ENCODE measurements at places on chromosomes 12 and 14.

DNA sequence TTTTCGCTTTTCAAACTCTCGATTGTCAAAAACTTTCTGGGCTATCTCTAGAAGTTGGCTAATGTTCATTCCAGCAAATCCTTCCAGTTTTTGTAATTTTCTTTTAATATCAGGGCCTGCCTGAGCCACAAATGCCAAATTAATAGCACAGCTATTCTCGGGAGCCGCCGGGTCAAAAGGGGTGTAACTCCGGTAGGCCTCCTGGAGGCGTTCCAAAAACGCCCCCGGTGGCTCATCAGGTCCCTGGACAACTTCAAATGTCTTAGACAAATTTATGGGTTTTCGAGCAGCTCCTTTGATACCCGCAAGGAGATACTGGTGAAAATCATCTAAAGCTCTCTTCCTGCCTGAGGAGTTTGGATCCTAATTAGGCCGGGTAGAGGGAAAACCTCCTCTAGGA is 117.9 kb upstream of the PZP start:
- DNase-seq = no peak

- DNase-seq = no peak
Observed at GRCh38 chr12:23938422-23938821, 11.0 kb downstream of the SOX5 start.

- no peak for DNase-seq
Observed at GRCh38 chr14:25069879-25070278, 19.9 kb upstream of the STXBP6 start.

DNA sequence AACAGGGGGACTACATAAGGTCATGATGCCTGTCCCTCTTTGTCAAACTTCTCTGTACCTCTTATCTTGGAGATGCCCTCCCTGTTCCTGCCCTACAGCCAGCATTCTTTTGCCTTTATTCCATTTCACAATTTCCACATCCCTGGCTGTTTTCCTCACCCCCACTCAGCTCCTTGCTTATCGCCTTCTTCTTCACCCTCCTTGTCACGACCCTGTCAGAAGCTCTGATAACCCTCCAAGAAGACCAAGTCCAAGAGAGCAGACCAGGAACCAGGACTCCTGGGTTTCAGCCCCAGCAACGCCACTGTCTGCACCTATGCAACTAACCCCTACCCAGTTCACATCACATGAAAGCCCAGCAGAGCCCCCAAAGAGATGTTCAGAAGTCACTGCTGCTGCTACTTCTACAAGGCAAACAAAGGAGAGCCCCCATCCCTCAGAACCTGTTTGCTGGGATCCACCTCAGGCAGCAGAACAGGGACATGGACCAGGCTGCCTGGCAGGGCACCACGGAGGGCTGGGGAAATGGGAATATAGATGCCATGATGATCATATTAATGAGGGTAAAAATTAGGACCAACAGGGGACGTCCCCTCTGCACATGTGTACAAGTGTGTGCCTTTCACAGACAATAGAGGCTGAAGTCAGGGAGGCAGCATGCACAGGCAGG is 92.8 kb downstream of the SINHCAF start:
- no peak for DNase-seq

GRCh38 chr12:56724701-56724971 is 463 bp downstream of the NACA start:
- DNase-seq = no peak

DNA sequence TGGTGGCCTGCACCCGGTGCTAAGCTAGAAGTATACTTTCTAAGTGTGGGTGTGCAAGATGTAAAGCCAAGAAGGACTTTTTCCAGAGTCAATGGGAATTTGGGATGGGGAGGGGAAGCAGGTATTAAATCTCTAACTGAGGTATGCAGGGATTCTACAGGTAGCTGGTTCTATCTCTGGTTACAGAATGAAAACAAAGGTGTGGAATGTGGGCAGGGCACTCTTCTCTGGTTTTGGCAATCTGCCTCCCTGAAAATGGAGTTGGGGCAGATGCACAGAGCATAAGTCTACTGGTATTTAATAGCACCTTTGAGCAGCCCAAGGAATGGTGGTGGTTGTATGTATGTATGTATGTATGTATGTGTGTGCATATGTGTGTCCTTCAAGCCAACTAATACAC is 66.7 kb upstream of the PPP1R12A start:
- no peak for DNase-seq

- no peak for DNase-seq
Observed at GRCh38 chr12:132163911-132164288, 19.6 kb downstream of the NOC4L start.

- peak; percentile 54 for DNase-seq
Observed at GRCh38 chr12:111741235-111741812, 25.4 kb upstream of the ALDH2 start.

DNA sequence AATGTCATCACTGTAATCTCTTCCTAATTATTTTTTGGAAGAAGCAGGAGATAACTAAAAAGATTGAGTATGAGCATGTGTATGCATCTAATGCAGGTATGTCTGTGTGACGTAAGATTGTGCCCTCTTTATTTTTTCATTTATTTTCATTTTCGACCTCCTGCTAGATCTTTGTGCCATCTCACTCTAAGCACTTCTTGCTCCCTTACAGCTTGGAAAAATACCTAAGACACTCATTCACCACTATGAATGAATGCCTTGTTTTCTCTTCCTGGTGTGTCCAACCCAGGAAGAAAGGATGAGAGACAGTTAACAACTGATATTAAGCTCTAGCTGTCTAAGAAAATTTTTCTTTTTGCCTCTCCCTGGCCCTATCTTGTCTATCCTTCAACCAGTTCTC is 76.8 kb upstream of the CISTR start:
- no peak for DNase-seq

- DNase-seq = no peak
Observed at GRCh38 chr12:54311051-54311450, 10.2 kb upstream of the NFE2 start.

GRCh38 chr14:32606301-32606700 is 277.2 kb downstream of the AKAP6 start:
- DNase-seq = no peak

- DNase-seq = no peak
Observed at GRCh38 chr12:103313894-103314293, 181.9 kb downstream of the C12orf42 start.

DNA sequence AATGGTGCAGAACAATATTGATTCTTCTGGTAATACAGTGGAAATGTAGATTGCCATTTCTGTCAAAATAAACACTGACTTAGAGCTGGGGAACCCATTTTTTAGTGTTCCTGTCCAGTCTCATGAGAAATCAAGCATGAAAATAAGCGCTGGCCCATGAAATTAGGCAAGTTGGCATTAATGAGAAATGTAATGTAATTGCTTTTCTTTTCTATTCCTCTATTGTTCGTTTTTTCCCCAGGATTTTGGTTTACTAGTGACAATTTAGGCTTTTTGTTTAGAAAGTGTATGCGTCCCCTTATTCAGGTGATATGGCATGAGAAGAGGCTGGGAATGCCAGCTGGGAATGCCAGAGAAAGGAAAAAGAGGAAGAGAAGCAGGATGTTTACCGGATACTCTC is 64.4 kb upstream of the KICS2 start:
- no peak for DNase-seq

GRCh38 chr12:90951432-90952105 is 3.4 kb downstream of the CCER1 start:
- no peak for DNase-seq

DNA sequence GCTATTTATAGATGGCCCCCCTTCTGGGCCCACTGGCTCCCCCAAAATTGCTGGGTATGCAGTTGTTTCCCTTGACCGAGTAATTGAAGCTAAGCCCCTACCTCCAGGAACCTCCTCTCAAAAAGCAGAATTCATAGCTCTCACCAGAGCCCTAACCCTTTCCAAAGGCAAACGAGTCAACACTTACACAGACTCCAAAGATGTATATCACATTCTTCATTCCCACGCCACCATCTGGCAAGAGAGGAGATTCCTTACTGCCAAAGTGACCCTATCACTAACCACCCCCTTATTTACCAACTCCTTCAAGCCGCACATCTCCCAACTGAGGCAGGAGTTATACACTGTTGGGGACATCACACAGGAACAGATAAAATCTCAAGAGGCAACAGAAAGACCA is 66.8 kb downstream of the MOK start:
- DNase-seq = no peak

GRCh38 chr12:133172491-133172890 is 8.8 kb upstream of the ZNF268 start:
- no peak for DNase-seq

GRCh38 chr12:27534060-27534764 is 10.2 kb downstream of the PPFIBP1 start:
- no peak for DNase-seq

GRCh38 chr12:1828856-1829255 is 8.5 kb downstream of the LRTM2 start:
- DNase-seq = no peak

GRCh38 chr12:122199484-122200355 is 3.8 kb upstream of the B3GNT4 start:
- DNase-seq = no peak

DNA sequence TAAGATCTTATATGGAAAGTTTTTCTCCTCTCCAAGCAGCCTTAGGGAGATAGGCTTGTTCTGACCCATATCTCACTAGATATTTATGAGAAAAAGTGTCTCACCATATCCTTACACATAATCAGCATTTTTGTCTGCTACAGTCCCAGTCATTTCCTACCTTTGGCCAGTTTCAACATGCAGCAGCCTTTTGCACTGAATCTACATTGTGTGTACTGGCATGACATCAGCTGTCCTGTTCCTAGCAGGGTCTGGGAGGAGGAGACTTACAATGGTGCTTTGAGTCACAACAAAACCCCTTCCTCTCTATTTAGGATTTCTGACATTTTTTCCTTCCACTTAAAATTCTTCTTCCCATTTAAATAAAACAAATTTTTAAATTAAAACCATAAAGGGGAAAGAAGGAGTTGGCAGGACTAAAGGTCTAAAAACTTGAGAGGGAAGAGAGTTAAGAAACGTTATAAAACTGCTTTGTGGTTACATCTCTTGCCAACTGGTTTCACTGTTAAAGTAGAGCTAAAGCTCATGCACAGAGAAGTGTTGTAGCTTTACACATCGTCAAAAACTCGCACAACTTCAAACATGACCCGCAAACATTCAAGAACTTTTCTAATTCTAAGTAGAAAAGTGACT is 53.3 kb upstream of the CERS5 start:
- no peak for DNase-seq

Data from NCI-H2029 (cell line).